Iris pigment epithelial cell (primary cell): ENCODE measurements at places on chromosomes 4 and X.

- peak; percentile 32 for DNase-seq
These were observed 641.6 kb downstream of the ANKRD50 start for GRCh38 chr4:124070688-124071484.

DNA sequence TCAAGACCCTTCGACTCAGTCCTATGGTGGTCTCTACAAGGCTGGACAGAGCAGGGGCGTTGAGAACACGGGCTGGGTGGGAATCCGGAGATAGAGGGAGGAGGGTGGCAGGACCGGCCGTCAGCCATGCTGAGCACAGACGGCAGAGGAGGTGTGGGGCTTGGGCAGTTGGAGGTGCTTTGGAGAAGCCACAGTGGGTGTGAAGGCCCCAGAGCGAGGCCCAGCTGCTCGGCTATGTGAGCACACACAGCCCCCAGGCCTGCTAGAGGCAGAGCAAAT, 4.2 kb downstream of the PDE6B start:
- no peak for DNase-seq

DNA sequence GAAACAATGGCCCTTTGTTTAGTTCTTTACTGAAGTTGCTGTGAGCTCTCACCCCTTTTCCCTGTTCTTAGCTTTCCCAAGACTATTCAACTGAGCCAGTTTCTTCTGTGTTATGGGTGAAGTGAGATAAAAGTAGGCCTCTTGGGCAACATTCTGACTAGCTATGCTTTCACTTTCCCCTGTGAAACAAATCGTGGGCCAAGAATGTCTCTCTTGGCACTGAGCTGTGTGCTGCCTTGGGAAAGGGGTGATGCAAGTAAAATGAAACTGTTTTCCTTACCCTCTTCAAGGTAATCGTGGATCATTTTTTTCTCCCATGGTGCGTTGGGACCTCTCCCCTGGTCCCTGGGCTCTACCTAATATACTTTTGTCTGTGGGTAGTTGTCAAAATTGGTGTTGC, 653.9 kb upstream of the MAGEB2 start:
- peak; percentile 53 for DNase-seq

DNA sequence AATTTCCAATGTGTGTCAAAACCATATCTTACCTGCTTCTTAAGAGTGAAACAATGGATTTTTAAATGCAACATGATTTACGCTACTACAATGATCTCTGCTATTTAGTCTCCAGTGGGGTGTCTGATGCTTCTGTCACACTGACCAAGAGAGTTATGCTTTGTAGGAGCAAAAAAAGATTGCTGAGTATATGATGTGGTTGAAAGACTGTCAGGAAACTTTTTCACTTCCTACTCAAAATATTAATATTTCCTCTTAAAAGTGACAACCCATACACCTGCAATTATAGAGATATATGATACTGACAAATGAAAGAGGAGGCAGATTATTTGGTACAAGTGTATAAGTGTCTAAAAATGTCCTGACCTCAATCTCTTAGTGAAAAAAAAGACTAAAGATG, 105.2 kb upstream of the BMP3 start:
- no peak for DNase-seq

DNA sequence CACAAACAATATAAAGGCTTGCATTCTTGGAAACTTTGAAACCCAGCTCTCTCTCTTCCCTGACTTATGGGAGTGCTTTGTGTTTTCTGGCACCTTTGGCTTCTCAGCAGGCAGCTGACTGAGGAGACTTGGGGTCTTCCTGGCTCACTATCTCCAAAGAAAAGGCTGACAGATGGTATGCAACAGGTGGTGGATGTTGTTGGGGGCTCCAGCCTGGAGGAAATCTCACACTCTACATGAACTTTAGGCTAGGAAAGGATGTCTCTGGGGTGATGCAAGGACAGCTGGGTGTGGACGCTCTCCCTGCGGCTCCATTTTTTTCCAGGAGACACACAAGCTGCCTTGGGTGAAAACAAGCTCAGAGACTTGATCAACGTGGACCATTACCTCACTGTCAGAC, 67.4 kb downstream of the DNAAF6 start:
- no peak for DNase-seq

DNA sequence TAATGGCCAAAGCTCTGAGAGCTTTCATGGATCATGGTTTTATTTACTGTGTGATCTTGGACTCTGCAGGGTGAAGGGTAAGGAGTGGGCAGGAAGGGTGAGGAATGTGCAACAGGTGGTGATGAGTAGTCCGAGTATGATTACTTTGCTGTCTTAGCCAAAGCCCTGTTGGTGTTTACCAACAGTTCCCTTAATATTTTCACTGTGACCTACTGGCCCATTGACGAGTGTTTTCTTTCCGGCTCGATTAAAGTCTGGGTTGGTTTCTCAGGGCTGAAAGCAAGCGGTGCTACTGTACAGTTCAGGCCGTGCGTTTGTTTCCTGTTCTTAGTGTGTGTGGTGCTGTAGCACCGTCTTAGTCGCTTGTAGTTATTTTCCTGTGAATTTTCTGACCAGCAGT, 2.6 kb downstream of the ARHGAP24 start:
- DNase-seq: no peak

DNA sequence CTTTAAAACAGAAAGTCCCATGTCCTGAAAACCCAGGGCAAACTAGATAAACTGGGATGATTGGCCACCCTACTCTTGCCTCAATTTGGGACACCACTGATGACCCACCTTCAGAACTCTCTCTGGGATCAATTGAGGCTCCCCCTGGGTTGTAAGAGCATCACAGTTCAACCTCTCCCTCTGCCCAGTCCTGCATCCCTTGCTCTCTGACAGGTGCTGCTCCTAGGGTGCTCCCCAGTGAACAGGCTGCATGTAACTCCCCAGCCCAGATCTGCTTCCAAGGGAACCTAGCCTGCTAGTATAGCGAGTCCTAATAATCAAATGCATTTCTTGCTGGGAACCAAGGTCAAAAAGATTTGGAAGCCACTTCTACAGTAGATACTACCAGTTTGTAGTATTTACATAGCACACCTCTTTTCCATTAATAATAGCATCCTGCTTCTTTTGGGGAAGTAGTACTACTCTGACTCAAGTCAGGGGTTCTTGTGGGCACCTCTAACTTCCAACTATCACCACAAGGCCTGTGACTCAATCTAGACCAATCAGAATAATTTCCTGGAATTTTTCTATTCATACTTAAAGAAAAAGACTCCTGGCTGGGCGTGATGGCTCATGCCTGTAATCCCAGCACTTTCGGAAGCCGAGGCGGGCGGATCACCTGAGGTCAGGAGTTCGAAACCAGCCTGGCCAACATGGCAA, 42.1 kb upstream of the SPINK2 start:
- DNase-seq: peak; percentile 12

- DNase-seq: peak; percentile 88
These were observed 1.4 kb downstream of the ANKRD17 start for GRCh38 chr4:73257234-73257633.

DNA sequence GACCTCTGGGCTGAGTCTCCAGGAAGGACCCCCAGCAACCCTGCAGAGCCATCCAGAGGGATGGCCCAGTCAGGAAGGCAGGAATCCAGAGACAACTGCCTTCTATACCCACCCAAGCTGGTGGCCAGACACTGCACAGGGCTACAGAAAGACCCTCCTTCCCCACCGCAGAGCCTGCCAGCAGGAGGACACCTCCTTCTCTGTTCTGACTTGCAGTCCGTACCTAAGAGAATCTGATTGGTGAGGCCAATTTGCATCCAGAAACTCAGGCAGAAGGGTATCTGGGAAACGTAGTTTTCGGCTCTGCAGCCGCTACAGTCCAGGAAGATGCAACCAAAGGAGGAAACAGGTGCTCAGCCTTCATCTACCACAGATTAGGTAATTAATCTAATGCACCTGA, 155.4 kb upstream of the FRG1 start:
- DNase-seq: no peak

DNA sequence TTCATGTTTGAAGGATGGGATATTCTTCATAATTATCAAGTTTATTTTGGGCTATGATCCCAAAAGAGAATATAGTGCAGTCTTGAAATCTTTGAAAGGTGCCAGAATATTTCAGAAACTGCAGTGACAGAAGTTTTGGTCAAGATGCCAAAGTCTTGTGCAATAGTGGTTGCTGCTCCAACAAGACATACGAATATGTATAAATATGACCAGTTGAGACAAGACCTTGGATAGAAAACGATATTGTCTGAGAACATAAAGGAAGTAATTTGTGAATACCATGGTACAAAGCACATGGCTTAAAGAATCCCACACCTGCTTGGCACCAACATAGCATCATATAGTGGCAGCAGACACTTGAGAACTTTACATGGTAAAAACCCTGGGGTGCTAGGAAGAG, 48.6 kb upstream of the AMELX start:
- peak; percentile 64 for DNase-seq

DNA sequence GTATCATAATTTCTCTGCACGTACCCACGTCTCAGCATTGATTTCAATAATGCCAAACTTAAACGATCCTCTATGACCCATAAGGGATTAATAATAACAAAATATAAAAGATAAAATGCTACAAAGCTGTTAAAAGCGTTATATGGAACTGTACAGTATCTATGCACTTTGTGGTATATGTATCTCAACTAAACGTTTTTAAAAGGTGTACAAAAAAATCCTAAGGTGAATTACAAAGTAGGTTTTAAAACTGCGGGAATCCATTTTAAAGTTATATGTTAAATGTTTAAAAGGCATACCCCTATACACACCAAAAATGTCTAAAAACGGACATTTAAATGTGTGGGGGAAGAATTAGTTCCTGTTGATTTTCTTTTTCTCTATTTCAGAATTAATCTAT, 860 bp downstream of the ZNF182 start:
- DNase-seq: no peak

- no peak for DNase-seq
These were observed 222.1 kb downstream of the STIM2 start for GRCh38 chr4:27082776-27083175.

DNA sequence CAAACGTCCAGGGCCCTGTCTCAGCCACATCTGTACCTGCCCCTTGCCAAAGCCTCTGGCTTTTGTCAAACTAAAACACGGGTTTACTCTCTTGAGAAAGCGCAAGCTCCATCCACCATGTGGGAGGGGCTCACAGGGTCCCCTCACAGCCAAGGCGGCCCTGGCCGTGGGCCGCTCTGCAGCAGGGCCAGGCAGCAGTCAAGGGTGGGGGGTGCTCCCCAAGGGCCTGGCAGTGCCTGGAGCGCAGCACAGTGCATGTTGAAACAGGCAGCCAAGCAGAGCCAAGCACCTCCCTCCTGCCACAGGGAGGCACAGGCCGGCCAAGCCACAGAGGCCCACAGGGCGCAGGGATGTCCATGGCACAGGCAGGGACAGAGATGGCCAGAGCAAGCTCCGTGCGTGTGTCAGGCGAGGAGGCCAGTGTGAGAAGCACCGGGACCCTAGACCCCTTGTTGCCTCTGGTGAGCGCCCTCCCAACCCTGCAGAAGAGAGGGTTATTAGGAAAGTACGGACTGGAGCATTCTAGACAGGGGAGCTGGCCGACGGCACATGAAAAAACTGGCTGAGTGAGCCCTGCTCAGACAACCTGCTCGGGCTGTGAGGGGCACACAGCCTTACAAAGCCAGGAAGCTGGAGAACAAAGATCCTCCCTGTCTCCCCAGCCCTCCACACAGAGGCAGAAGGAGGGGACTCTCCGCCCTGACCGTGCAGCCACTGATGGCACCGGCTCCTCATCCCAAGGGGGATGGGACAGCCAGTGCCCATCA, 39.0 kb downstream of the FAM53A start:
- peak; percentile 58 for DNase-seq

GRCh38 chr4:142815834-142816233, 30.3 kb downstream of the INPP4B start:
- peak; percentile 54 for DNase-seq

- DNase-seq: peak; percentile 3
These were observed 58.9 kb downstream of the ARX start for GRCh38 chrX:24956828-24957227.

DNA sequence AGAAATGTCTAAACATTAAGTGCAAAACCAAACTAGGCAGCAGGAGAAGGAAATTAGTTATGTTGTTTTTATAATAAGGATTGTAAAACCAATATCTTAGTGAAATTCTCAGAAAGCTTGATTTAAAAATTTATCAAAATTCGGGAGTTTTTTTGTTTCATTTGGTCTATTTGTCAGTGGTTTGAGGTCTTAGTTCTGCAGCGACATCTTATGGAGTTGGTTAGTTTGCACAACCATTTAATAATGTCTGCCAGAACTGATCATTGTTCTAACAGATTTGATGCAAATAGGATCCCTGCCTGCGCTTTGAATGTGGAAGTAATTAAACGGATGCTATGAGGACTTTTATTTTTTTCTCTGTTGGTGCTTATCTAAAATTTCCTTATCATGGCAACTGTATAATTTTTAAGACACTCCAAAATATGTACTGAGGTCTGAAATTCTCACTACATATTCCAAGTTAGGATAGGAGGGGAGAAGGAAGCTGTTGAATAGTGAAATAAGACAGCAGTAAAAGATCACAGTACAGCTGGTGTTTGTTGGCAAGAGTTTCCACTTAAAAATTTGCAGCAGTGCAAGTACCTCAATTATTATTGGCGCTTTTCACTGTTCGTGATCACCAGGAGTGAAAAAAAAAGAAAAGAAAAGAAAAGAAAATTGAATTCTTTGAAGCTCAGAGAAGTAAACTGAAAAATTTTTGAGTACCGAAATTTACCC, 2521.4 kb downstream of the ARAP2 start:
- peak; percentile 16 for DNase-seq

GRCh38 chr4:59565836-59566235, 1634.3 kb upstream of the ADGRL3 start:
- DNase-seq: no peak

DNA sequence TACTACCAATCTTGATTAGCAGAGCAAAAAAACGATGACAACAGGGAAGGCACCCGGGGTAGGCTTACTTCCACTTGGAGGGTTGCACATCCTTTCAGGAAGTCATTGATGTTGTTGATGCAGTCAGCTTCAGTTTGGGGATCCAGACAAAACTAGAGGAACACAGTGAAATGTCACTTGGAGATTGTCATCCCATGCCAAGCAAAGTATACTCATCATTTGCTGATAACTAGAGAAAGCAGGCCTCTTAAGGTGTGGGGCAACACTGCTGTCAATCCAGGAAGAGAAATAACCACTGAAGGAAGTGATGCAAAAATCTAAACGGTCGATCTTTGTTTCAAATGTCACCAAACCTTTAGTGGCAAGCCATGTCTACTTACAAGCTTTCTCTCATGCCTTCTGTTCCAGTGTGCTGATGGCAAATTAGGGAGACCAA, 1.4 kb downstream of the ARHGEF6 start:
- DNase-seq: no peak
